ENCODE measurements at places on chromosomes 5 and 9.

- no peak for DNase-seq
Measured at GRCh38 chr5:57501414-57502201, 19.0 kb upstream of the ACTBL2 start.

GRCh38 chr9:126781186-126782052 lies 23.4 kb upstream of the ZBTB43 start:
- DNase-seq = peak; percentile 38

DNA sequence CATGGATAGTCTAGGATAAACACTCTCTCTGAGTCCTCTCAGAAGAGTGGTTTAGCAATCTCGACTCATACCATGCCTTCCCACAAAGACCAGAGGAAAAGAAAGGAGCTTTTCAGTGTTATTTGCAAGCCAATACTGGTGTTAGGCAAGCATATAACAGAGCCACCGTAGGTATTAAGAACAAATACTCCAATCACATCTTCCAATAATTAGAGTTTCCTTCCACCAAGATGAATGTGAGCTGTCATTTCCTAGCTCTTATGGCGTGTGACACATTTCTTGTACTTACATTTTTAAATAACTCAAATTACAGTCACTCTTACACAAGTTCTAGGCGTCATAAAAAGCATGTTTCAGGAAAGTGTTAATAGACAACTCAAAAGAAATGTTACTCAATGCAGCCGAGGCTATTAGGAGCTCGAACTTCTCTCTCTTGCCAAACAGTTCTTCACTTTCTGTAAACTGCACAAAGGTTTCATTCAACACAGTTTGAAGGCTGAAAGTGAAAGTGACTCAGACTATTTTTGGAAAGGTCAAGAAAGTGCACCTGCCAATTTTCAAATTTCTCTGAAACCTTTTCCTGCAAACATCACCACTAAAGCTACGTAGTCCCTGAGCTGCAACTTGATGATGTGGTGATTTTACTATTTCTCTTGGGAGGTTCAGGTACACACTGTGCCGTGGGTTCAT lies 153.8 kb downstream of the AUH start:
- DNase-seq = peak; percentile 60

DNA sequence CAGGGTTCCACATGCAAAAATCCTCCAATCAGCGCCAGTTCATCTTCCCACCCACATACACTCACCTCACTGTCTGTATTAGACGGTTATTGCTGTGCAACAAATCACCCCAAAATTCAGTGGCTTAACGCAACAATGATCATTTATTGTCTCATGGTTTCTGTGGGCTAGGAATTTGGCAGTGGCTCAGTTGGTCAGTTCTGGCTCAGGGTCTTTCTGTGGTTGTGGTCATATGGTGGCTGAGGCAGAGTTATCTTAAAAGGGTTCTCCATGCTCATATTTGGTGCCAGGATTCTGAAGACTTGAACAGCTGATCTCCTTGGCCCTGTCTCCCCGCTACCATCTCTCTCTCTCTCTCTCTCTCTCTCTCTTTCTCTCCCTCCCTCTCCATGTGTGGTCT lies 12.9 kb downstream of the ZNF618 start:
- DNase-seq = no peak
